T-helper 17 cell (primary cell): ENCODE measurements at places on chromosomes 13 and 19. TPM values are rescaled to one million over a fixed set of nuclear protein-coding genes. Genes with fewer than 3 reads are reported as not detected.

GRCh38 chr13:60617991-60618733, 221.1 kb downstream of the TDRD3 start:
- H3K36me3 ChIP-seq, result no peaks in the 10 kb centered on the region
- no peak for DNase-seq
- H3K27ac ChIP-seq, result no peak overlapping the region

- H3K4me1 ChIP-seq, result no peaks in the 10 kb centered on the region
- H3K4me3 ChIP-seq, result no peak overlapping the region
- peaks cover 18% of the 10 kb centered on the region for H3K27me3 ChIP-seq
- no peak overlapping the region for H3K27ac ChIP-seq
- no peak for DNase-seq
These were observed 22.2 kb upstream of the SIAH3 start for GRCh38 chr13:45873491-45874325.

- peaks cover 41% of the 10 kb centered on the region for H3K27me3 ChIP-seq
- DNase-seq, result no peak
- peaks cover 2% of the 10 kb centered on the region for H3K4me1 ChIP-seq
- peaks cover 4% of the 10 kb centered on the region for H3K36me3 ChIP-seq
- H3K27ac ChIP-seq, result no peak overlapping the region
- H3K4me3 ChIP-seq, result no peak overlapping the region
These were observed 48.4 kb upstream of the CACNA1A start for GRCh38 chr19:13554506-13555240.

DNA sequence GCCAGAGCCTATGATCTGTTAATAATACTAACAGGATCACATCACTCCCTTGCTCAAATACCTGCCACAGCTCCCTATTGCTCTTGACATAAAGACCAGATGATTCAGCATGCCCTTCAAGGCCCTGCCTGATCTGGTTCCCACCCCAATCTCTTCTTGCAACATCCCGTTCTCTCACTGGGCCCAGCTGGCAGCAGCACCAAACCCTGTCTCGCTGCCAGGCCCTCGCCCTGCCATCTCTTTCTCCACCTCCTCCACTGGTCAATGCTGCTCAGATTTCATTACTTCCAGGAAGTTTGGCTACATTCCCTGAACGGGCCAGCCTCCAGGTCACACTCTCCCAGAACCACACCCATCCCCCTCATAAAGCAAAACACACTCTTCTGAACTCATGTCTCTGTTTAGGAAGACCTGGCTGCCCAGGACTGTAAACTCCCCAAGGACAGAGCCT, 8.6 kb upstream of the BCAT2 start:
- no peaks in the 10 kb centered on the region for H3K27me3 ChIP-seq
- DNase-seq, result no peak
- no peak overlapping the region for H3K4me3 ChIP-seq
- peaks cover 2% of the 10 kb centered on the region for H3K4me1 ChIP-seq
- H3K27ac ChIP-seq, result no peak overlapping the region
- H3K36me3 ChIP-seq, result no peaks in the 10 kb centered on the region

Gene CLN5
- total RNA-seq, result 32.8 TPM

Gene CGB2
- not detected for total RNA-seq

Gene ZNF729
- not detected for total RNA-seq

GRCh38 chr13:93316841-93317240, 90.2 kb downstream of the GPC6 start:
- DNase-seq, result no peak
- no peaks in the 10 kb centered on the region for H3K4me1 ChIP-seq
- H3K4me3 ChIP-seq, result no peak overlapping the region

GRCh38 chr13:75715601-75716523, 79.7 kb downstream of the LMO7 start:
- H3K27me3 ChIP-seq, result no peaks in the 10 kb centered on the region
- DNase-seq, result no peak
- H3K4me3 ChIP-seq, result no peak overlapping the region
- H3K36me3 ChIP-seq, result no peaks in the 10 kb centered on the region
- H3K4me1 ChIP-seq, result peaks cover 2% of the 10 kb centered on the region
